Inflammatory macrophage treated with lipopolysaccharide for 4 hours (primary cell): ENCODE measurements at places on chromosomes 1 and 21.

- DNase-seq, result no peak
Measured at GRCh38 chr1:200442537-200443156, 32.8 kb upstream of the ZNF281 start.

GRCh38 chr1:113978863-113979702 is at the start of gene OLFML3:
Gene OLFML3 (plus strand): TSS chr1:113979474. CDS start chr1:113979517, 43 bp downstream.
- peak; percentile 85 for DNase-seq

- DNase-seq, result peak; percentile 63
Measured at GRCh38 chr1:40450495-40451237, 390 bp downstream of the ZFP69B start.

GRCh38 chr21:46193829-46194373 is 9.6 kb upstream of the SPATC1L start:
- no peak for DNase-seq

DNA sequence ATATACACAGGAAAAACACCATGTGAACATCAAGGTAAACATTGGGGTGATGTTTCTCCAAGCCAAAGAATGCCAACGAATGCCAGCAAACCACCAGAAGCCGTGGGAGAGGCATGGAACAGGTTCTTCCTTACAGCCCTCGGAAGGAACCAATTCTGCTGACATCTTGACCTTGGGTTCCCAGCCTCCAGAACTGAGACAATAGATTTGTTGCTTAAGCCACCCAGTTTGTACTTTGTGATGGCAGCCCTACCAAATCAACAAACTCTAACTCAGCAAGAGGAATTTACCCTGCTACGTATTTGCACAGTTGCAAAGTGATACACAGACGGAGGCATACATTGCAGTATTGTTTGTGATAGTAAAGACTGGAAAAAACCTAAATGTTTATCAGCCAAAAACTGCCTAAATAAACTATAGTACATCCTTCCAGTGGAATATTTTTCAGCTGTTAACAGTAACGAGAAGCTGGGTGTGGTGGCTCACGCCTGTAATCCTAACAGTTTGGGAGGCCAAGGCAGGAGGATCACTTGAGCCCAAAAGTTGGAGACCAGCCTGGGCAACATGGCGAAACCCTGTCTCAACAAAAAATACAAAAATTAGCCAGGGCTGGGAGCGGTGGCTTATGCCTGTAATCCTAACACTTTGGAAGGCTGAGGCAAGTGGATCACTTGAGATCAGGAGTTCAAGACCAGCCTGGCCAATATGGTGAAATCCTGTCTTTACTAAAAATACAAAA is 12.5 kb upstream of the ZC3H12A start:
- DNase-seq, result no peak

DNA sequence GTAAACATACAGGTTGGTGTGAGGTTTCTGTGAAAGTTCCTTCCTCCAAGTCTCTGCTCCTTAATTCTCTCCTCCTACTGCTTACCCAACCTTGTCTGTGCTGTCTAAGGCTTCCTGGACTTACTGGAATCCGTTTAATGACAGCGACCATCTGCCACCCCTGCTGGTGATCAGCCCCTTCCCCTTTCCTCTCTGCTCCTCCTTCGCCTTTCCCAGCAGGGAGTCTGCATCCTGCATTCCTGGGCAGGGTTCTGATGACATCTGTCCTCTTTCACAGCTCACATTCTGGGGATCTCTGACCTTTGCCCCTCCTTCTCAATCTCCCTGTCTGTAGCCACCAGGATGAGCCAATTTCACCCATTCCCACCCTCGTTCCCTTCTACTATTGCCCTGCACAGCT is 66.5 kb downstream of the KIRREL1 start:
- DNase-seq, result no peak

DNA sequence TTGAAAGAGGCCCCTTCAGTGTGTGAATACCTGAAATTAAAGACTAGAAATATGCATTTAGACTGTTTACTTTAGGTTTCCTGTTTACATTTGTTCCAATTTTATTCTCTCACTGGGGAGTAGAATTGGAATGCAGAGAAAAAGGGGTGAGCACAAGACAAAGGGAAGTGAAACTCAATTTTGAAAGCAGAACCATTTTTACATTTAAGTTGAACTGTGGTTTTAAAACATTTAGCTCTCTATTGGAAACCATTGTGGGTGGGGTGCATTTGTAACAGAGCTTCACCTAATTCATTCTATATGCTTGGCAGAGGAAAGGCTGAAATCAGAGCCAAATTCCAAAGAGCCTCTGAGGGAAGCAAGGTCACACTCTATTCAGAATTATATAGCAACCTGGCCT is 235.3 kb upstream of the C1orf105 start:
- DNase-seq, result peak; percentile 62

- no peak for DNase-seq
Measured at GRCh38 chr1:46539972-46540371, 11.5 kb downstream of the KNCN start.

DNA sequence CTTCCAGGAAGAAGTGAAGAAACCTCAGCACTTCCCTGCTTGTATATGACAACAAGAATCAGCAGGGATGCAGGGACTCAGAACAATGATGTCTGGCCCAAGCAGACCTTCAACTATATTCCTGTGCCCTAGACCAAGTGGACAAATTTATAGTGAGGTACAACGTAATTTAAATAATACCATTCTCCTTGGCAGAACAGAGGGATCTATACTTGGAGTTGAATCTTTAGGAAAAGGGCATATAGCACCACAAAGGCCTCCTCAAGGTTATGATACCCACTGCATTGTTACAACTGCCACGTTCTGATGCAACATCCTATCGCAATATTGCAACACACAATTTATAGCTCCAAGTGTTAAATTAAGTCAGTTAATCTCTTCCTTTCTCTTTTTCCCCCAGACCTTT is 29.1 kb upstream of the GFI1 start:
- peak; percentile 26 for DNase-seq

DNA sequence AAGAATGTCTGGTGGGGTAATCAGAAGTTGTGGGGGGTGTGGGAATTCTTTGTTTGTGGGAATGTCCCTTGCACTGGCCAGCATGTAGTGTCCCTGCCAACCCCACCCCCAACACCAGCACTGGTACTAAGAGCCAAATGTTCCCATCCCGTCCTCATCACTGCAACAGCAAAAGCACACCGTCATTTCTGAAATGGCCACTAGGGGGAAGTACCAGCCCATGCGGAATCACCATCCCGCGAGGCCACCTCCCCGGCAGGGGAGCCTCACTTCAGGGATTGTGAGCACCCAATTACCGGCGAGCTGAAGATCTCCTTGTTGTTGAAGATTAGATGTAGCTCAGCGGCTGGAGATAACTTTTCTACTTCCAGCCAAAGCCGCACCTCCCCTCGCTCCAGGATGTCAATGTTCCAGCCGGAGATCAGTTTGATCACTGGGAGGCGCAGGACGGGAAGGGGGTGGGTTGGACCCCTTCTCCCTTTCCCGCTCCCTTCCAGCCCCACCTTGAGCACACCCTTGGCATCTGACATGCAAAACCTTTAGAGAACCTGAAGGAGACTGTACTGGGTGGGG is 41.0 kb downstream of the MYOM3 start:
- DNase-seq, result peak; percentile 73

GRCh38 chr1:116886291-116886878 is 23.3 kb upstream of the PTGFRN start:
- no peak for DNase-seq

GRCh38 chr1:217088521-217089284 is 365.5 kb upstream of the ESRRG start:
- DNase-seq, result no peak

- no peak for DNase-seq
Measured at GRCh38 chr1:230342699-230343098, 83.4 kb downstream of the PGBD5 start.

DNA sequence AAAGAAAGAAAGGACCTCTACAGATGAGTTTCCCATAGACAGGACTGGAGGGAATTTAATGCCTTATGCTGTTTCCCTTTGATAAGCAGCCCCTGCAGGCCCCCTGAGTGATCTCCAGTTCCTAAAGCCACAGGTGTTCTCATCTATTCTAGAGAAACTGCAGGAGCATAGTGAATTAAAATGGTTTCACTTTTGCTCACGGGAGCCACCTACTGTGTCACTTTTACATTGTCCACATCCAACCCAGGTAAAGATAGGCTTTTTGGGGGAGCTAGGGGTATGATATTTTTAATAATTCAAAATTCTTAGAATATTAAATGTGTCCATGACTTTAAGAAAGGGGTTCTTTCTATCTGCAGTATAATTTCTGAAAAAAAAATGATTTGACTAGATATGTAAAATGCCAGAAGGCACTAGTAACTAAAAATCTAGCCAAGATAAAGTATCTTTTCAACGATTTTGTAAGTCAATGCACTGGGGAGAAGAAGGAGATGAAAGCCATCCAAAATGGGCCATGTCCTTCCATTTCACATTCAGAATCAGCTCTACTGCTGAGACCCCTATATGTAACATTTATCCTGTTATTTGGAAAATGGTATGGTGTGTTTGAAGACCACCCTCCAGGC is 267.3 kb upstream of the DUSP10 start:
- DNase-seq, result peak; percentile 8

- no peak for DNase-seq
Measured at GRCh38 chr1:30824736-30825429, 67.3 kb upstream of the LAPTM5 start.

GRCh38 chr1:230877146-230877923 is 9.0 kb upstream of the C1orf198 start:
- no peak for DNase-seq

- peak; percentile 42 for DNase-seq
Measured at GRCh38 chr1:248696261-248696660, 6.3 kb downstream of the OR14I1 start.

DNA sequence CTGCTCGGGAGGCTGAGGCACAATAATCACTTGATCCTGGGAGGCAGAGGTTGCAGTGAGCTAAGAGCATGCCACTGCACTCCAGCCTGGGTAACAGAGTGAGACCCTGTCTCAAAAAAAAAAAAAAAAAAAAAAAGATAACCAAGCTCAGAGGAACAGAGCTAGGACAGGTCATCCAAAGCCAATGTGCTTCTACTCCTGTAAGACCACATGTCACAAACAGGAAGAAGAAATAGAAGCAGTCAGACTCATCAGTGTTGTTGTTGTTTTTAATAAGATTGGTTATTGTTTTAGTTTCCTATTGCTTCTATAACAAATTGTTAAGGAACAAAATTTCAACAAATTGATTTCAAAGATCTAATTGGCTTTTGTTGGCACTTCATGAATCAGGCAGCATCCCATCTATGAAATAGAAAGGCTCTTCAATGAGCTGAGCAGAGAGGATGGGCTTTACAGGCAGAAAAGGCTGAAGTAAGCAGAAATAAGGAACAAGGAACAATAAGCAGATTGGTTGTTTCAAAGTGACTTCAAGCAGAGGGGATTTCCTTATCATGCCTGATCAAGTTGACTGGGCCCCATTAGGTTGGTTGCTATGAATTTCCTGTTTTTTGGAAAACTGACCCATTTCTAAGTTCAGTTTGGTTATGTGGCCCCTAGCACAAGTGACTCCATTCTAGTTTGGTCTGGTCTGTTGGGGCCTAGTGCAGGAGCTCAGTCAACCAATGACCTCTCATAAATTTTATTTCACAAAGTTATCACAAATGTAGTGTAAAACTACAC is 6.0 kb upstream of the AKNAD1 start:
- DNase-seq, result peak; percentile 41

DNA sequence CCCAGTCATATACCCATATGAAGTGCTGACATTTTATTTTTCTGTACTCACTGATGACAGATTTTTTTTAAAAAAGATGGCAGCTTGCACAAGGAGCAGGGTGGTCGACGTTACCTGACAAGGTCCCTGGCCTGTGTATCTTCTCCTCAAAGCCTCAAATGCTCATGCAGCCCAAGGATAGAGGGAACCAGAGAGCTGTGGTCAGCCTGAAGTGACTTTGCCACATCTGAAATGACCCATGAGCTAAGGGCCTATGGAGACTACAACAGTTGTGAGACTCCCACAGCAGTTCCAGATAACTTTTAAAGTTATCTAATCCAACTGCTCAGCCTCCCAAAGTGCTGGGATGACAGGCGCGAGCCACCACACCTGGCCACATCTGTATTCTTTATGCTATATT is 131.1 kb downstream of the GLUL start:
- no peak for DNase-seq

- no peak for DNase-seq
Measured at GRCh38 chr1:33394770-33395169, 36.1 kb downstream of the PHC2 start.

DNA sequence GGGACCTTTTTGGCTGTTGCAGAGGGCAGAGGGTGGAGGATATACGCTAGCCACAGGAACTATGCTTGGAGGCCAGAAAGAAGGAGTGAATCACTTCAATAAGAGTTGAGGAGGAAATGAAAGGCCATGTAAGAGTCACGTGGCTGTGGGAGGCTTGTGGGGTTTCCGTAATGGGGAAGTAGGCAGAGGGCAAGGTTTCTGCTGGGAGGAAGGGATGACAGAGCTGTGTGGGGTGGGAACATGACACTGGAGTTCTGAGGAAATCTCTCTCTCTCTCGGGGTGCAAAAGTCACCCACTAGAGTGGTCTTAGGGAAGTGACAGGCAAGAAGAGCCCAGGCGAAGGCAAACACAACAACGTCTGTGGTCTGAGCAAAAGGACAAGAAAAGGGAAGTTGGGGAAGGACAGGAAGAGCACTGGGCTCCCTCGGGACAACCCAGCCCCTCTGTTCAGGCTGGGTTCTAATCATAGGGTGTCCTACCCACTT is 3.9 kb upstream of the CD1C start:
- DNase-seq, result peak; percentile 99

DNA sequence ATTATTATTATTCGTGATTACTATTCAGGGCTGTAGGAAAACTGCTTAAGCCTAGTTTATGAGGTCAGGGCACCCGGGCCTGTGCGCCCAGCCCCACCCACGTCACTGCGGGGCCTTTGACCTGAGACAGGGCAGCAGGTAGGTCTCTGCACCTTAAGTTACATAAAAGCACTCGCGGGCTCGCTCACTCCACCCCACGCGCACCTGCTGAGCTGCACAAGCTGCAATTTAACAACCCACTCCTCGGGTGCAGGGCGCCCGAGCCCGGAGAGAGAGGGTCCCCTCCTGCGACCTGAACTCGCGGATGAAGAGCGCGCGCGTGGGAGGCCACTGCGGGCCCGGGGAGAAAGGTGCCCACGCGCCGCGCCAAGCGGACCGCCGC is 477 bp downstream of the ICMT start:
- no peak for DNase-seq

DNA sequence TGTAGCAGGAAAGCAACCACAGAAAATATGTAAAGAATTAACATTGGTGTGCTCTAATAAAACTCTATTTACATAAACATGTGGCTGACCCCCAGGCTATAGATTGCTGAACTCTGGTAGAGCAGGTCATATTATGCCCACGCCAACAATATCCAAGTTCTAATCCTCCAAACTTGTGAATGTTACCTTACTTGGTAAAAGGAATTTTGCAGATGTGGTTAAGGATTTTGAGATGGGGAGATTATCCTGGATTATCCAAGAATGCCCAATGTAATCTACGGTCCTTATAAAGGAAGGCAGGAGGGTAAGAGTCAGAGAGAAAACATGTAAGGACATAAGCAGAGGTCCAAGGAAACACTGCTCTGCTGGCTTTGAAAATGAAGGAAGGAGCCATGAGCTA is 201.0 kb downstream of the USH2A start:
- no peak for DNase-seq
